ENCODE measurements at places on chromosomes 3 and 15.

- no peak for DNase-seq
These were observed 1.8 kb upstream of the RPP25 start for GRCh38 chr15:74958320-74958907.

- DNase-seq, result no peak
These were observed 189.7 kb upstream of the ZBTB20 start for GRCh38 chr3:115336836-115337235.

GRCh38 chr15:91609231-91609630 is 244.3 kb upstream of the SLCO3A1 start:
- DNase-seq, result no peak

GRCh38 chr3:69385723-69386555 is at the start of gene FRMD4B:
Gene FRMD4B (minus strand): TSS chr3:69386088. CDS start chr3:69385989, 99 bp downstream.
- DNase-seq, result no peak

- no peak for DNase-seq
These were observed 297.5 kb upstream of the STT3B start for GRCh38 chr3:31235062-31235700.

DNA sequence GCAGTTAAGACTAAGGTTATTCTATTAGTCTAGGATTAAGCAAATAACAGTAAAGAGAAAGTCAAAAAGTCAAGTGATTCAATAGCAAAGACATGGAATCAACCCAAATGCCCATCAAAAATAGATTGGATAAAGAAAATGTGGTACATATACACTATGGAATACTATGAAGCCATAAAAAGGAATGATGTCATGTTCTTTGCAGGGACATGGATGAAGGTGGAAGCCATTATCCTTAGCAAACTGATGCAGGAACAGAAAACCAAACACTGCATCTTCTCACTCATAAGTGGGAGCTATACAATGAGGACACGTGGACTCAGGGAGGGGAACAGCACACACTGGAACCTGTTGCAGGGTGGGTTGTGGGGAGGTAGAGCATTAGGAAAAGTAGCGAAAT is 29.0 kb downstream of the UNC13C start:
- no peak for DNase-seq

Measured in memory B cell (primary cell).